Activated CD8-positive, alpha-beta memory T cell treated with anti-CD3 and anti-CD28 coated beads for 1 hour (primary cell): ENCODE measurements at places on chromosomes 2 and 18.

GRCh38 chr2:98463081-98463481 lies 18.4 kb downstream of the INPP4A start:
- DNase-seq = no peak

- DNase-seq = no peak
Measured at GRCh38 chr2:161238560-161239325, 69.5 kb upstream of the PSMD14 start.

DNA sequence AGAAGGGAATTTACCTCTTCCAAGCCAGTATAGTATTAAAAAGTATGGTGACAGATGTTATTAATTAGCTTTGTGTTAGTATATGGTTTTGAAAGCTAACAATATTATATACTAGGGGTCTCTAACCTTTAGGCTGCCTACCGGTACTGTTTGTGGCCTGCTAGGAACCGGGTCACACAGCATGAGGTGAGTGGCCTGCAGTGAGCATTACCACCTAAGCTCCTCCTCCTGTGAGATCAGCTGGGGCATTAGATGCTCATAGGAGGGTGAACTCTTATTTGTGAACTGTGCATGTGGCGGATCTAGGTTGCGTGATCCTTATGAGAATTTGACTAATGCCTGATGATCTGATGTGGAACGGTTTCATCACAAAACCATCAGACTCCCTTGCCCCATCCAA lies 583.4 kb upstream of the CDH2 start:
- DNase-seq = no peak

DNA sequence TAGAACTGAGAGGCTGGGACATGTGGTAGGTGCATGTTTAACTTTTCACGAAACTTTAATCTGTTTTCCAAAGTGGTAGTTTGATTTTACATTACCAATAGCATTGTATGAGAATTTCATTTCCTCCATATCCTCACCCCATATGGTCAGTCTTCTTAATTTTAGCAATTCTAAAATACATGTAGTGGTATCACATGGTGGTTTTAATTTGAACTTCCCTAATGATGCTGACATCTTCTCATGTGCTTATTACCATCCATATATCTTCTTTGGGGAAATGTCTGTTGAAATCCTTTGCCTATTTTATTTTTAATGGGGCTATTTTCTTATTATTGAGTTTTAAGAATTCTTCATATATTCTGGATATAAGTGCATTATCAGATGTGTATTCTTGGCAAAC lies 89.3 kb downstream of the BCL2L11 start:
- no peak for DNase-seq

GRCh38 chr2:152094014-152094413 lies 4.8 kb downstream of the CACNB4 start:
- DNase-seq = no peak
